T1000 (cell line): ENCODE measurements at places on chromosomes 2 and 18.

- peak; percentile 33 for DNase-seq
Observed at GRCh38 chr18:31513189-31513935, 15.4 kb downstream of the DSG2 start.

- DNase-seq = peak; percentile 50
Observed at GRCh38 chr2:221997100-221997499, 301.7 kb downstream of the PAX3 start.

DNA sequence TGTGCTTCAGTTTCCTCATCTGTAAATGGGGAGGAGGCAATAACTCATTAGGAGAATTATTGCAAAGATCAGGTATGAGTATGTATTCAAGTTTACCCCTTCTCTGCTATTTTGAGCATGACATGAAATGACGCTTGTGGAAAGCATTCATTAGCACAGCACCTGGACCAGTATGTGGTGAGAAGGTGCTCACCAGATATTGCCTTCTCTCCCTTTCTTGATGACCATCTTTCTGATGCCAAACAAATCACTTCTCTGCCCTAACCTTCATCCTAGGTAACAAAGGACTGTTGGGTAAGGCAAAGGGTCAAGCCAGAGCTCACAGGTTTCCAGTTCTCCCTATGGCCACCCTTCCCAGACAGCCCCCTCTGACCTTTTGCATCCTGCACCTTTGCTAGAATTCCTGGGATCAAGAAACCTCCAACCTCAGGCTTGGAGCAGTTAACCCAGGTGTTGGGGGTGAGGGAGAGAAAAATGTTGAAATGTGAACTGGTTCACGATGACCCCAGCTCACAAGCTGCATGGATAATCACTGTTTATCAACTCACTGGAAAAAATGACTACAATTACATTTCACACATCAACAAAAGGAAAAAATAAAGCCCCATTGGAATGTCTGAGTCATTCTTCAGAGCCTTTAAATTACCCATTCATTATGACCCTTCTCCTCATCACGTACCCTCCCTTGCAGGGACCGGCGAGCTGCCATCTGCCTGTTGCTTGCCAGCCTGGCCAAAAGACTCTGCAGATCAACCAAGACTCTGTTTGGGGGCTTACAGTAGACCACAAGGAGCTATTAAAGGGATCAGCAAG lies 41.6 kb downstream of the LBH start:
- DNase-seq = peak; percentile 22

DNA sequence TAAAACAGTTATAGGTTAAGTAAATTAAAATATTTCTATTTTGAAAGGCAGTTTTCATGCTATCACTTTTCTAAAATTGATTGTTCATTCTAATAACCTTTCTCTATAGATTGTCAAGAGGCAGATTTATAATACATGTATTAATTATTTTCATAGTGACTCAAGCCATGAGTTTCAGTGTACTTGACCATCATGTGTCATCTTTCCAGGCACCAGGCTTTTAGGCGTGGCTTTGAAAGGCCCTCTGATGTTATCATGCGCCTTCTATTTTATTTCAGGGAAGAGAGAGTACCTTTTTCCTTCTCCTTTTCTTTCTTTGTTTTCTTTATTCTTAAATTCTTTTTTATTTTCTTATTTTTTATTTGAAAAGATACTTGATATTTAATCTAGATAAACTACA lies 128.3 kb upstream of the ETAA1 start:
- DNase-seq = no peak

GRCh38 chr18:14769381-14769780 lies 21.4 kb downstream of the ANKRD30B start:
- DNase-seq = no peak

DNA sequence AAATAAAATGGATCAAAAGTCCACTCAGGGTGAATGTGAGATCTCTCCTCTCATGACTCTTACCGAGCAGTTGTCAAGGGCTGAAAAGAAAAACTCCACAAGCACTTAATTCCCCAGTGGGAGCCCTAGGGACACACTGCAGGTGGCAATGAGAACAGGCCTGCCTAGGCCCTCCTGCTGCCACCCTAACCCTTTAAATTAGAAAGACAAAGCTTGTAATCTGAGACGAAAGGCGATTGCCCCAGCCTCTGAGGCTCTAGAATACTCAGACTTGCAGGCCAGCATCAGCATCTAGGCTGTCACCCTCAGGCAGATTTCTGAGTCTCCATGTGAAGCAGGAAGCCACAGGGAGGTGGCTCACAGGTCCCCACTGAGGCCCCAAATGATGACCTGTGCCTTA lies 457.0 kb upstream of the MYT1L start:
- DNase-seq = no peak

GRCh38 chr2:64234785-64235184 lies 90.6 kb upstream of the PELI1 start:
- no peak for DNase-seq

GRCh38 chr2:176526995-176527901 lies 258.0 kb downstream of the MTX2 start:
- DNase-seq = no peak

DNA sequence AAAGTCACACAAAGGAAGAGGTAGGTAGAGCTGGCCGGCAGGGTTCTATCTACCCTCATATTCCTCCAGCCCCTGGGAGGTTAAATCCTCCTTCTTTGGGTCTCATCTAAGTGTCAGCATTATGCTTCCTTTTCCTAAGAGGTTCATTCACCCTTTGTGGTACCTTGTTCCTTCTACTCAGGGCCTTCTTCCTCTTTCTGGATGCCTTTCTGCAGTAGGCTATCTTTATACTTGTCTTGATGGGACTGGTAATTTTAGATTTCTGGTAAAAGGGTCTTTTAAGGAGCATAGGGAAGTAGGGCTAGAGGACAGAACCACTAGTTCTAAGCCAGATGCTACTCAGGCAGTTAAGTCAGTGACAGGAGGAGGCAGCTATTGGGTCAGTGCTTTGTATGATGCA lies 13.7 kb upstream of the TNP1 start:
- DNase-seq = no peak

- no peak for DNase-seq
Observed at GRCh38 chr2:108855194-108855593, 68.6 kb downstream of the CCDC138 start.

DNA sequence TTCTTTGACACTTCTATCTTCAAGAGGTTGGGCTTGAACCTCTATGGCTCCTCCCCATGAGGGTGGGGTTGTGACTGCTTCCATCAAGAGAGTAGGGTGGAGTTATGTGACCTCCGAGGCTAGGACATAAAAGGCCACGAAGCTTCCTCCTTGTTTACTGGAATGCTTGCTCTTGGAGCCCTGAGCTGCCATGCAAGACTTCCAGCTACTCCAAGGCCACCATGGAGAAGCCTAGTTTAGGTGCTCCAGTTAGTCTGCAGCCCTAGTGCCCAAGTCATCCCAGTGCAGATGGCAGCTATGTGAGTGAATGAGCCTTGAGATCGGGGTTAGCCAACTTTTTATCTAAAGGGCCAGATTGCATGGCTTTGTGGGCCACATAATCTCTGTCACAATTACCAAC lies 2.4 kb upstream of the MERTK start:
- DNase-seq = no peak

DNA sequence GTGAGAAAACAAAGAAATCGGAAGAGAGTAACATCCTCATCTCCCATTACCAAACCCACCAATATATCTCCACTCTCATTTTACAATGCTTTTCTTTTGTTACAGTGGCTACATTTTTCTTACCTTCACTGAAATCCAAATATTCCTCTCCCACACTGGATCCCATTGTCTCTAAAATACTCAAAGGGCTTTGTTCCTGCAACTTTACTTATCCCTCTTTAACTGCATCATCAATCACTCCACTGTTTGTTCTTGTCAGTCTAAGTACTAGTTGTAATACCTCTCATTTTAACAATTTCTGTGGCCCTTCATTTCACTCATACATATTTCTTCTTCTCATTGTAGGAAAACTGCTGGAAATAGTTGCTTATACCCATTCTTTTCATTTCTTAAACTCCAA lies 464.2 kb upstream of the PIK3C3 start:
- DNase-seq = no peak

DNA sequence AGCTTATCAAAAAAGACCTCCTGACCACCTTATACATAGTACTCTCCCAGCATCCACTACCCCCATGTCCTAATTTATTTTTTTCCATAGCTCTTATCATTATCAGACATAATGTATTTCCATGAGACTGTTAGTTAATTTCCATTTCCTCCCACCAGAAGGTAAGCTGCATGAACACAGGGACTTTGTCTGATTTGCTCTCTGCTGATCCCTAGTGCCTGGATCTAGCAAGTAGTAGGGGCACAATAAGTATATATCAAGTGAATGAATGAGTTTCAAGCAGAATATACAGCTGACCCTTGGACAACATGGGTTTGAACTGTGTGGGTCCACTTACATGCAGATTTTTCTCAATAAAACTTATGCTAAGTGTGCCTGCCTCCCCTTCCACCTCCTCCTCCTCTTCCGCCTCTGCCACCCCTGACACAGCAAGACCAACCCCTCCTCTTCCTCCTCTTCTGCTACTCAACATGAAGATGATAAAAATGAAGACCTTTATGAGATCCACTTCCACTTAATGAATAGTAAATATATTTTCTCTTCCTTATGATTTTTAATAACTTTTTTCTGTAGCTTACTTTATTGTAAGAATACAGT lies 53.8 kb downstream of the CTAGE1 start:
- DNase-seq = no peak

DNA sequence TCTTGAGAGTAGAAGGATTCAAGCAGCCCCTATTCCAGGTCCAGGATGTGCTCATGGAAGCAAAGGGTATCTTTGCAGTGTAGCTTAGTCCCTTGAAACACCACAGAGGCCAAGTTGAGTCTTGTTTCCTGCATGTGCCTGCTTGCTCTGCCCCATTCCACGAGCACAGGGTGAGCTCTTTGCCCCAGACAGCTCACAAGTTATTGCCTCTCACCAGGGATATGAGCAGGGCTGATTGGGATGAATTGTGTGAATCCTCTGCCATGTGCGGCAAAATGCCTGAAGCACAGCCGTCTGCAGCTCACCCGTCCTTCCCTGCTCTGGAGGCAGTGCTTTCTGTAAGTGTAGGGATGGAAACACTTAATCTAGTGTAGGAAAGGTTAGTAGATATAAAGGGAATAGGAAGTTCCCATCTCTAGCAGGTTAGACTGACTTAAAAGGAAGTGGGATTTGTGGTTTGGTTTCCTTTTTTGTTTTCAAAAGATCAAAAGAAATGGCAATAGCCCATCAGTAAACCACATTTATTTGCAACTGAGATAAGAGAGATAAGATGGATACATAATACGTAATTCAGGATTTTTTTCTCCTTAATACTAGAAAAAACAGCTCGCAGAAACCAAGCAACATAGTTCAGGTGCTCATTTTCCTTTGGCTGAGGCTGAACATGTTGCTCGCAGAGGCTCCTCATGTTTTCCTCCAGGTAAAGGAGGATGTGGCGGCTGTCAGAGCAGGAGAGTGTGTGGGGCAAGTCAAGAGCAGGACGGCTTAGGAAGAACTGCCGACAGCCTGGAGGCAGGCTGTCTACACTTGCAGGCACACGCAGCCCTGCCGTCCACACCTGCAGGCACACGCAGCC lies 41.4 kb downstream of the TMEM182 start:
- DNase-seq = no peak

DNA sequence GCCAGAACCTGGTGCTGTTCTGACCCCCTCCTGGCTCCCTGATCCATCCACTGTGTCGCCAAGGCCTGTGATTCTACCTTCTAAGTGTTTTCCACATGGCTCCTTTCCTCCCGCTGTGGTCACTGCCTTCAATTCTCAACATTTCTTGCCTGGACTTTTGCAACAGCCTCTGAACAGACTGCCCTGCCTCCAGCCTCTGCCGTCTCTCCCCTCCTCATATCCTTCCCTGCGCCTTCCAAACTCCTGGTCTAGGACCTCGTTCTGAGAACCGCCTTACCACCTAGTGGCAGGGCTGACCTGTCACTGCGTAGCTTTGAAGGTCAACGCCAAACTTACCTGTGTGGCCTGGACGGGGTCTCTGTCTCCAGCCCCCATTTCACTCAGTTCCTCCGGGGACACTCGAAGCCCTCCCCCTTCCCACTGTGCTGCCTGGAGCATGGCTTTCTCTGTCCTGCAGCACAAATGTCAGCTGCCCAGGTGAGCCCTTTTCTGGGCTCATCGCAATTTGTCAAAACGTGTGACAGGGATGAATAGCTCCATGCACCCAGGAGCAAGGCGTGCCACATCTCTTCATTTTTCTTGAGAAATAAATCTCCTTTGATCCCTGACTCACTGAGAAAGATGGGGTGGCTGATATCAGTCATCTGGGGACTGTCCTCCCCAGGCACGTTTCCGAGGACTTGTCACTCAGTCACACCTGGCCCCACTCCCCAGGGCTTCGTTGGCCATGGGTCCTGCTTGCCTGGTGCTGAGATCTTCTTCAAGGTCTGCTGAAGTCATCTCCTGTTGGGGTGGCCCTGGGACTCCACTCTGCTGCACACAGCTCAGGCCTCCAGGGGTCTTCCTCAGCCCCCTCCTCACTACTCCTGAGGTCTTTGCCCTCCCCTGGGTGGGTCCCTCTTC lies 46.7 kb downstream of the LDLRAD4 start:
- DNase-seq = no peak

- DNase-seq = peak; percentile 40
Observed at GRCh38 chr2:220090050-220090449, 462.6 kb downstream of the SLC4A3 start.

DNA sequence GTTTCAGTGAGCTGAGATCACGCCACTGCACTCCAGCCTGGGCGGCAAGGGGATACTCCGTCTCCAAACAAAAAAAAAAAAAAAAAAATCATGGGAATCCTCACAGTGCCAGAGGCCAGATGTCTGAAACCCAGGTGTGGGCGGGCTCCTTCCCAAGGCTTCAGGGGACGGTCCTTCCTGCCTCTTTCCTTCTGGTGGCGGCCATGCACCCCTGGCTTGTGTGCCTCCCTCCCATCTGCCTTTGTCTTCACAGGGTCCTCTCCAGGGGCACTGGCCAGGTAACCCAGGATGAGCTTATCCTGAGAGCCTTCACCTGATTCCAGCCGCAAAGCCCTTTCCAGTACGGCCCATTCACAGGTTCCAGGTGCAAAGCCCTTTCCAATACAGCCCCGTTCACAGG lies 40.9 kb upstream of the GPC1 start:
- no peak for DNase-seq

GRCh38 chr2:86037795-86038192 lies 67.9 kb downstream of the POLR1A start:
- DNase-seq = no peak

DNA sequence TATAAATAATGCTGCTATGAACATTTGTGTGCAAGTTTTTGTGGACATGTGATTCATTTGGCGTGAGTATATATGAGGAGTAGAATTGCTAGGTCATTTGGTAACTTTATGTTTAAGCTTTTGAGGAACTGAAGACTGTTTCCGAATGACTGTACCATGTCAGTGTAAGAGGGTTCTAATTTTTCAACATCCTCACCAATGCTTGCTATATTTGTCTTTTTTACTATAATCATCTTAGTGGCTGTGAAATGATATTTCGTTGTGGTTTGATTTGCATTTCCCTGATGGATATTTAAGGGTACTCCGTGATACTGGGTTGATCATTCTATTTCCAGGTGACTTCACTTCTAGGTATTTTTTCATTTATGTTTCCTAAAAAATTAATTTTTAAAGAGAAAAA lies 241.1 kb downstream of the BCL2 start:
- DNase-seq = no peak

GRCh38 chr2:172200495-172201085 lies 97.9 kb upstream of the DLX2 start:
- DNase-seq = no peak
